CD4-positive, alpha-beta T cell treated with Interleukin-4 for 4 hours (primary cell): ENCODE measurements at places on chromosomes 3 and 15.

- DNase-seq = no peak
Observed at GRCh38 chr3:128996726-128997125, 2.9 kb upstream of the CFAP92 start.

- no peak for DNase-seq
Observed at GRCh38 chr3:39965997-39966396, 156.6 kb downstream of the MYRIP start.

- DNase-seq = no peak
Observed at GRCh38 chr15:36079021-36079420, 500.4 kb upstream of the CDIN1 start.

GRCh38 chr3:188390775-188391443, 237.0 kb downstream of the LPP start:
- no peak for DNase-seq

DNA sequence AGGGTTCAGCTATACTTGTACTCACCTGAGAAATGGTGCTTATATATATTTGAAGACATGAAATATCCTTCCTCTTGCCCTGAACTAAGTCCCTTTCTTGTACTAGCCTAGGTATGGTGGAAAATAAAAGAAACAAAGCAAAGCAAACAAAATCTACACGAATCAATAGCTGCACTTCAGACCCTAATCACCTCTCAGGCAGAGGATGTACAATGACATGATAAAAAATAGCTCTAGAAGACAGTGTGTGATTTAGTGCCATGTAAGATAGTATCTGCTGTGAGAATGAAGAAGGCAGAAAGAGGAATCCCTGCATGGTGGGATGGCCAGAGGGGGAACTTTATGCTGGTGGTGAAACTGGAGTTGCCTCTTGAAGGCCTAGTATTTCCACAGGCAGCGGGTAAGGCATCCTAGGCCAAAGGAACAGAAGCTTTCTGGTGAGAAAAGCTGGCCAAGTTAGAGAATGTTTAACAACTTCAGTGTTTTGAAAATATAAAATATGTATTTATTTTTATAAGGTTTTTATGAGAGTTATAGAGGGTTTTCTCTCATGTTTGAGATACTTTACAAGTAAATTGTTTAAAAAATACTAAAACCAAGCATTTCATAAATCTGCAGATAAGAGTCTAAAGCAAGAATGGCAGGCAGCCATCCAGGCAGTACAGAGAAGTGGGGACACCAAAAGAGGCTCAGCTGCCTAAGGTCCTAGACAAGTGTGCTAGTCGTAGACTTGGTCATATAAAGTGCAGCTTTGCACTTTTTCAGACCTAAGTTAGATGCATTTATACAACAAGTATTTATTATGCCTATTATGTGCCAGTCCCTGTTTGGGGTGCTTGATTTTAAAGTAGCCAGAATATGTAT, 14.9 kb downstream of the LEKR1 start:
- no peak for DNase-seq

- DNase-seq = no peak
Observed at GRCh38 chr3:71103430-71103921, 480.1 kb downstream of the FOXP1 start.

GRCh38 chr3:113559009-113559408, 26.7 kb downstream of the SIDT1 start:
- no peak for DNase-seq

DNA sequence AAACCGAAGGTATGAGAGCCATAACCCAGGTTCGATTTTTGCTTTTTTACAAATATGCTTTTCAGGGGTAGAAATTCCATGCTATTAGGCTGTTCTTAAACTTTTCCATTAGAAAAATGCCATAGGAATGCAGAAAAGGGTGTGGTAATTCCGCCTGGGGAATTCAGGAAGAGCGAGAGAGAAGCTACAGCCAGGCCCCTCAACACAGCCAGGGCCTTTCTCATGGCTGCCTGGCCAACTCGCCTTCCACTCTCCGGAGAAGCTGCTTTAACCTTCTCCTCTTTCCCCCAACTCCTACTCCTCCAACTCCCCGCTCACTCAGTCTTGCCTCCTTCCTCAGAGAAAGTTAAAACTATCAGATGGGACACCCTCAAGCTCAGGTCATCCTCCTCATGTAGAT, 9.1 kb upstream of the TICRR start:
- no peak for DNase-seq

DNA sequence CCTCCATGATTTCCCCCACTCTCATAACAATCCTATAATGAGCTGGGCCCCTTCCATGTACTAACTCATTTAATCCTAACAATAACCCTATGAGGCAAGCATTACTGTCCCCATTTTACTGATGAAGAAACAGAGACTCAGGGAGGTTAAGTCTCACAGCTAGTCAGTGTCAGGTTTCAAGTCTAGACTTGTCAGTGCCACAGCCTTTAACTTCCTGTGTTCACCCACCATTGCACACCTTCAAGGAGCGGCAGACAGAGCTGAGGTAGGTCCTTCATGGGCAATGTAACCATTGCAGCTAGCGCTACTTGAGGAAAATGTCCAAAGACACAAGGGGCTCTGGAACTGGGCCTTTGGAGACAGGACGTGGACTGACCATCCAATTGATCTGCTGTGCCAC, 105.8 kb upstream of the CTNNB1 start:
- DNase-seq = no peak

GRCh38 chr3:67620869-67621268, 33.5 kb downstream of the SUCLG2 start:
- DNase-seq = no peak

DNA sequence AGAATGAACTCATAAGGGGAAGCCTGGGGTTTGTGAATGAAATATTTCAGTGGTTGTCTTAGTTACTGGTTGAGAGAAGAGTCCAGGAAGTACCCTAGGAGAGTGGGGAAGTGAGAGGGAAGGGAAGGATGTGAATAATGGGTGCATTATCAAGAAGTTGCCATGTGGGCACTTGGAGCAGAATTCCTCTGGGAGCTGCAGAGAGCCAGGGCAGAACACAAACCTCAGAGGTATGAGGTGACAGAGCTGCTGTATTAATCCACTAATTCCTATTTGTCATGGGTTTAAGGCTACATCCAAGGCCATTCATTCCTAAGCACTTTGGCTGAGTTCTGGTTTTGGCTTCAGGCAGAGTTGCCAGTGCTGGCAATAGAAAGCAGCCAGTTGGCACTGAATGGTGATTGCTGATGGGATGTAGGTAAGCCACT, 29.0 kb downstream of the NDUFB4 start:
- no peak for DNase-seq
